ENCODE measurements at places on chromosomes 16 and 17.

DNA sequence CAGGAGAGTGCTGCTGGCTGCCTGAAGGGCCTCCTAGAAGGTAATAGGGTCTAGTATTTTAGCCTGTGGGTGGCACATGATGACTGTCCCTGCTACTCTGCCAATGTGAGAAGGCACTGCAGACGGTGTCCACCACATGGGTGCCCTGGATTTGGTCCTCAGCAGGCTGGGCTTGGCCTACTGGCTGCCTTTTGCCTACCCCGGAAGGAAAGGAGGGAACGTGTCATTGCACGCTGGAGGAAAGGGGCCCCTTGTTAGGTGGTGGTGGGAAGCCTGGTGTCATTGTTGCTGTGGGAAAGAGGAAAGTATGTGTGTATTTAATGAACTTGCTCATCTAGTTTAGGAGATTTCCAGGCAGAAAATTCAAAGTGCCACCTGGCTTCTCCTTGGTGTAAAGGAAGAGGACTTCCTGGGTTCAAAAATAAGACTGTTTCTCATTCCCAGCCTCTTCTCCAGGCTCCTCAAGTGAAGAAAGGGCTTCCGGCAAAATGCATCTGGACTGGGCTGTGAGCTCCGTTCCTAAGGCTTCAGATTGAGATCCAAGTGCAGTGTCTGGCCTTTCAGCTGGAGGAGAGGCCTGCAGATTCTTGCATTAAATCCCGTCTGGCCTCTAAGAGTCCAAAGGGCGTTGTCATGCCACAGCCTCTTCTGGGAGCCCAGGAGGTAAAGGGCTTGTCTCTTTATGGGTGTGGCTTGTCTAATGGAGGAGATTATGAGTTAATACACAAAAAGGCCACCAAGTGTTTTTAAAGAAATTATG, 55.1 kb downstream of the RPTOR start:
- DNase-seq: no peak

- DNase-seq: no peak
These were observed 13.7 kb upstream of the COL1A1 start for GRCh38 chr17:50214976-50215760.

DNA sequence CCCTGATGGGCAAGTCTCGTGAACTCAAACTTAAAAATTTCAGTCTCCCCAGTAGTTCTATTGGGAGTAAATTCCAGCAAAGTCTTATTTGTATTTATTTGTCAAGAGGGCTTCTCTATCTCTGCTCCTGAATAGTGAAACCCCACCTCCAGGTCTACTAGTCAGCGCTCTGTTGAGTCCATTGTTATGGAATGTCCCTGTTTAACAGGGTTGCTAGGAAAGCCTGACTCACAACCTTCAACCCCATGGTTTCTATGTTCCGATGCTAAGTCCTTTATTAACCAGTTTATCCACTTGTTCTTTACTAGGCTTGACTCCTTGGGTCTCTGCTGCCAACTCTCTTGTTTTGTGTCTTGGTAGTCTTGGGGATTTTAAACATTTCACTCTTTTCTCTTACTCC, 250.7 kb upstream of the MYOCD start:
- DNase-seq: peak; percentile 78

GRCh38 chr16:21257284-21257683, 20.8 kb downstream of the CRYM start:
- DNase-seq: no peak

GRCh38 chr17:18321309-18321708, 6.2 kb downstream of the SMCR8 start:
- DNase-seq: no peak

DNA sequence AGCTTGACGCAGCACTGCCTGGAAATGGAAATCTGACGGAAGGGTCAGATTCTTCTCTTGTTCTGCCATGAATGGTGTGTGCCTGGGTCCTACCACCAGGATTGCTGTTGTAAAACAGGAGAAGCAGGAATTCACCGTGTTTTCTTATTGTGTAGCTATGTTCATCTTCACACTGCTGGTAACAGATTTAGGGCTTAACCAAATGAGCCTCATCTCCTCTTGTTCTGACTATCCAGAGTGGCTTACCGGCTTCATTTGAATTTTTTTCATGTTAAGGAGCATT, 97.3 kb upstream of the CHMP6 start:
- DNase-seq: no peak

DNA sequence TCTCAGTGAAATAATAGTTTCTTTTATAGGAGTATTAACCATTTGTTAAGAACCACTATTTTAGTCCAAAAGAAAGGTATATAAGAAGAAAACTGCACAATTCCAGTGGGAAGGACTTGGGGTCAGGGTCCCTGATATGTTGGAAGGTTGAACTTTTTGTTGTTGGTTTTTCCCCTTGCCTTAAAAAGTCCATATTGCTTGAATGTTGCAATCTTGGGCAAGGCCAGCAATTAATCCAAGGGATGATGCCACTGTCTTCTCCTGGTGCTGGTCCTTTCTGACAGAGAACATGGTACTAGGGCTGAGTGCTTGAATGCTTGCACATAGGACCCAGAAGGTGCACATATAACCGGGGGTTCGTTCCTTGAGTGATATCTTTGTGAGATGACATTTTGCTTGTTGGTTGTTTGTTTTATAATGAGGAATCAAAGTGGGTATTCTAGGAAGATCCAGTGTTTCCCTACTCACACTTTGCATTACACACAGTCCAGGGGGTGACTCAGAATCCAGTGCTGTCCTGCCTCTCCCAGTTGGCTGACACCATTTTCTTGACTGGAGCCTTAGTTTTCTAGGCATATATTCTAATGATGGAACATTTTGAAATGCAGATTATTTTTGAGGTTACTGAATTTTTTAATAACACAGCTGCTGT, 54.9 kb downstream of the SIAH1 start:
- DNase-seq: peak; percentile 35

DNA sequence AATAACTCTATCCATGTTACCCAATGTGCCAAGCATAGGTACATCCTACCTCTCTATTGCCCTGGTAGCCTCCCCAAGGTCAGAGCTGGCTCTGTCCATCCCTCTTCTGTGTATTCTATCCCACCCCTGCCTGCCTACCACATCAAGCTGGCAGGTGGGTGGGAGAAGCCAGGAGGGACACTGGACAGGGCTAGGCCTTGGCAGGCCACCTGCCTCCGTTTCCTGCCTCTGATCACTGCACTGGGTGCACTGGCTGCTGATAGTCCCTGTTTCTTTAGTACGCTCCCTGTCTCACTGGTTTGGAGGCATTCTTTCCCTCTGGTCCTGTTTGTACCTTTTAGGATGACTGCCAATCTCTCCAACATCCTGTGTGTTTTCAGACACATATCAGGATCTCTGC, 12.7 kb downstream of the TK2 start:
- no peak for DNase-seq

DNA sequence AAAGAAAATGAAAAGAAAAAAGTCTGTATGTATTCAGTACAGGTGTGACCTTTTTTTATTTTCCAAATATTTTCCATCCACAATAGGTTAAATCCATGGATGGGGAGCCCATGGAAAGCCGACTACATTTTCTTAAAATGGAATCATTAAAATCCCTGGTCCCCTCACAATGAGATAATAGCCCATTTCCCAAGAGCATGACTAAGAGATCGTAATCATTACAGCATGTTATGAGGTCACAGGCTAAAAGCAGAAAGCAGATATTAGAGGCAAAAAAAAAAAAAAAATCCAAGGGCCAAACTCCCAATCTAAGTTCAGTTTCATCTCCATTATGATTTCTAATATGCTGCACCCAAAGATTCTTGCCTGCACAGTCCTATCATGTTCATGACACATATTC, 44.7 kb downstream of the CYTH1 start:
- DNase-seq: peak; percentile 43

GRCh38 chr16:35798885-35799426, 2339.5 kb downstream of the TP53TG3F start:
- no peak for DNase-seq

GRCh38 chr17:79562931-79563210, 48.0 kb downstream of the RBFOX3 start:
- no peak for DNase-seq

DNA sequence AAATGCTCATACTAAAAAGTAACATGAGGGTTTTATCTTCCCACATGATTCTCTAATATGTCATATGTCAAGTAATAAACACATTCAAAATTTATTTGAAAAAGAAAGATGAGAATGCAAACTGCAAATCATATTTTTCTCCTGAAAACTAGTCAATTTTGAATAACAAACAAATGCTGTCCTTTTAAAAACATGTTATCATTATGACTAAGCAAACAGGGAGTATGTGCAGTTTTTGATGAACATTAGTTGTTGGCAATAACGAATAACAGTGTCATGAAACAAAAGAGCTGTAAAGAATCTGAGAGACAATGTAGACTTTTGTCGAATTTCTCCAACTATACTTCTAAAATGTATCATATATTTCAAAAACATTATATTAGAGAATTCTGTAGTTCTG, 34.8 kb downstream of the RPGRIP1L start:
- DNase-seq: no peak

DNA sequence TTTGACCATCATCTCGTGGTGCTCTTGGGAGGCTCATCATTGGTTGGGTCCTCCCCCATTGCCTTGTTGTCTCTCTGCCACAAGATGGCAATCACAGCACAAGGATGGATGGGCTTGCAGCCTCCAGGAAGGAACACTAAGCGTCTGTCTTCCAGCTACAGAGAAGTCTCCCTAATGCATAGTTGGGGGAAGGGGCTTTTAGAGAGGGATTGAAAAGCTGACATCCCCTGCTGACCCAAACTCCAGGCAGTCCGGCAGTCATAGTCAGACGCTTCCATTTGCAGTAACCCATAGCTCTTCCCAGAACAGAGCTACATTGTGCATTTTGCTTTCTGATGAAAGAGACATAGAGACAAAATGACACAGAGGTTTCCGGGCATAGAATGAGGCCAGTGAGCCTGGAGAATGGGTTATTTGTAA, 111.4 kb downstream of the UTP18 start:
- peak; percentile 65 for DNase-seq

GRCh38 chr17:45756266-45756991, 27.7 kb upstream of the CRHR1 start:
- no peak for DNase-seq

DNA sequence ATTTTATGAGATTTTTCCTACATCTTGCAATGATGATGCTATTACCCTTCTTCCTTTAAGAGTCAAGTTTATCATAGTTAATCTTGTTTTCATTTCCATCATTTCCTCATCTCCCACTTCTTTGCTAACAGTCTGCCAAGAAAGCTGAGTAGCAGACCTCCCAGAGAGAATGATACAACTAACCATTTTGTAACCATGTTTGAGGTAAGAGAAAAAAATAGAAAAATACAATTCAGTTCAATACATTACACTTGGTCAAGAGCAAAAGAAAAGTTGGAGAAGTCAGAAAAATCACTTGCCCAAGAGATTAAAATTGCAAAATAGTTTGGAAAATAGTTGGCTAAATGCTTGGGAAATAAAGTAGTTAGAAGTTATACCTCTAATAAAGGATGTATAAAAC, 154.4 kb downstream of the ABCA8 start:
- no peak for DNase-seq

DNA sequence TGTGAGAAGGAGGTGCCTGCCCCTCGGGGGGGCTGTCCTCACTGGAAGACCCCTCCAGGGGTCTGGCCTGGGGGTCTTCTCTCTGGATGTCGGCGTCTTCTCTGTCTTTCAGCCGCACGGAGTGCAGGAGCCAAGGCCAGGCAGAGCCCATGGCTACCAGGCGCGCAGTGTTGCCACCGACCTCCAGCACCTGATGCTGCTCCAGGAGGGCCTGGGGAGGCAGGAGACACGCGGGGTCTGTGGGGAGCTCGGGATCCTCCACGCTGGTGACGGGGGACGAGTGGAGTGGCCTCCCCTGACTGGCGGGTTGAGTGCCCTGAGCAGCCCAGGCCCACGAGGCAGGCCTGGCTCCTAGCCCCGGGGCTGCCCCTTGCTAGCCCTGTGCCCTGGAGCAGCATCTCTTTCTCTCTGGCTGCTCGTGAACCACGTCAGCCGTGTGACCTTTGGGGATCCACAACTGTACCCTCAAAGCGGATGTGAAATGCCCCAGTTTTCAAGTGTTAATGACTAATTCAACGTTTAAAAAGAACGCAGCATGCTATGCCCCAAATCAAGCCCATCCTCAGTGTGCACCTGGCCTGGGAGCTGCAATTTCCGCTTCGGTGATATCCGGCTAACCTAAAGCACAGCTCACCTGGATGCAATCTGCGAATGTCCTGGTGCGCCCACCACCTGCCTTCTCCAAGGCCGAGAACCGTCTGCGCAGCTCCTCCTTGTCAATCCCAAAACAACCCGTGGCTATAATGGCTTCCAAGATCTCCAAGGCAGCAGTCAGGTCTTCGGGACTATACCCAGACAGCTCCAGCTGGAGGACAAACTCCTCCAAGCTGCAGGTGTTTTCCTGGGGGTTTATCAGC, 62.9 kb downstream of the IL21R start:
- no peak for DNase-seq

GRCh38 chr16:87836844-87837581, 32.3 kb downstream of the SLC7A5 start:
- DNase-seq: no peak

DNA sequence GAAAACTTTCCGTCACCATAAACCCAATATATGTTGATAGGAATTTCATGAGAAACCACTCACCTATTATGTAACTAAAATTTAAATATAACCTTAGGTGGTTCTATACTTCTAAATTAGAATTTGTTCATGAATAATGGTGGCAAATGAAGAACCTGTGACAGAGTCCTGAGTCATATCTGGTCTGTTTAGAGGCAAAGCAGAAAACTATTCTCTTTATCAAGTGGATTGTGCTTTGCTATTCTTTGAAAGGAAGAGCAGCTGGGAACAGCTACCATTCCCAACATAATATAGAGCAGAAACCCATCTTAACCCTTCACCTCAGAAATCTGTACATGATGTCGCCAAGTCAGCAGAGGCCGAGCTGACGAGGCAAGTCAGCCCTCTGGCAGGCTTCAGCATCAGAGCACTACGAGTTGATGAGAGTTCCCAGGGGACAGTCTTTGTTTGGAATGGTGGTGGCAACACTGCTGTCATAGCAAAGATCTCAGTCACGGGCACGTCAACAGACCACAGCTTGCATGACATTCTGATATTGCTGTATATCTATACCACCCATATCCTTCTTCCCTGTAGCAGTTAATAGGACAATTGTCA, 631.9 kb upstream of the CA10 start:
- DNase-seq: no peak

DNA sequence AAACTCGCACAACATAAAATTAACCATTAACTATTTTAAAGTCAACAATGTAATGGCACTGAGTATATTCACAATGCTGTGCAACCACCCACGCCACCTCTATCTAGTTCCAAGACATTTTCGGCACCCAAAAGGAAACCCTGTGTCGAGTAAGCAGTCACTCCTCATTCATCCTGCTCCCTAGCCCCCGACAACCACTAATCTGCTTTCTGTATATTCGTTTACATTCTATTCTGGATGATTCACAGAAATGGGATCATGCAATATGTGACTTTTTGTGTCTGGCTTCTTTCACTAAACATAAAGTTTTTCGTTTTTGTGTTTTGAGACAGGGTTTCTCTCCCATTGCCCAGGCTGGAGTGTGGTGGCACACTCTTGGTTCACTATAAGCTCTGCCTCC, 42.2 kb upstream of the HAPSTR1 start:
- peak; percentile 44 for DNase-seq

GRCh38 chr17:31580706-31581490, 189.4 kb downstream of the RAB11FIP4 start:
- peak; percentile 74 for DNase-seq
